Mucosa of gallbladder (tissue), 1 donor: ENCODE measurements at places on chromosomes 3 and 15. TPM values are rescaled to one million over a fixed set of nuclear protein-coding genes. Genes with fewer than 3 reads are reported as not detected.

- DNase-seq, result no peak
Measured at GRCh38 chr3:85781806-85782205, 823.0 kb downstream of the CADM2 start.

GRCh38 chr3:120640231-120640630 is 41.8 kb downstream of the HGD start:
- DNase-seq, result no peak

GRCh38 chr15:101024706-101025500 is 105.7 kb downstream of the LRRK1 start:
- DNase-seq, result peak; percentile 5

DNA sequence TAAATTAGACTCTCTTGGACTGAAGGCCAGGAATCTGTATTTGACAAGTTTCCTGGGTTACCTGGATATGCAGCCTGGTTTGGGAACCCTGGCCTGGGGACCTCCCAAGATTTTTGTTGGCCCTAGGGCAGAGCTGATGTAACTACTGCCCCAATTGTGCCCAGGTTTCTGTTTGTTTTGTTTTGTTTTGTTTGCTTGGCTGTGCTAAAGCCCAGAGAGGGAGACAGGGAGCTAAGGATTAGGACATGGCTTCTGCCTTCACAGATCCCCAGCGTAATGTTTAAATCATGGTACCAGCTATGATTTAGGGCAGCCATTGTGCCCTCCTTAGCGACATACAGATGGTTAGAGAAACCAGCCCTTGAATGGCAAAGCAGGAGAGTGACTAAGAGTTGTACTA is 47.6 kb downstream of the ABHD5 start:
- no peak for DNase-seq

- DNase-seq, result no peak
Measured at GRCh38 chr3:52480768-52481715, 14.1 kb upstream of the STAB1 start.

DNA sequence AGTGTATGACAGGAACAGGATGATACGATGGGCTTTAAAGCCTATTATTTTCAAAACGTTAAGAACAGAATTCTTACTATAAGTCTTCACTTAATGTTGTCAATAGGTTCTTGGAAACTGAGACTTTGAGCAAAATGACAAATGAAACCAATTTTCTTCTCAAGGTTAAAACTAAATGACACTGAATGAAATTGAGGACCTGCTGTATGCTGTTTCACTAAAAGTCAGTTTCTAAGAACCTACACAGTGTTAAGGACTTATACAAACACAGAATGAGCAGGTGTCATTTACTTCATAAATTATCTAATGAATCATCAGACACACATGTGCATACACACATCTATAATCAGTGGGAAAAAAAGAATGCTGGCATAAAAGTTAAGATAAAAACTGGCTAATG is 106.9 kb downstream of the RFTN1 start:
- no peak for DNase-seq

GRCh38 chr3:9951962-9952805 is at the start of gene PRRT3:
PRRT3 (minus strand) TSS chr3:9952408; CDS start chr3:9950115, 2,293 bp downstream.
- no peak for DNase-seq

GRCh38 chr15:53591041-53591440 is 168.4 kb downstream of the WDR72 start:
- no peak for DNase-seq

- no peak for DNase-seq
Measured at GRCh38 chr3:127254730-127255129, 33.1 kb downstream of the PRR20G start.

- no peak for DNase-seq
Measured at GRCh38 chr3:43106293-43106628, 382 bp upstream of the POMGNT2 start.

- DNase-seq, result no peak
Measured at GRCh38 chr3:82081351-82081750, 319.9 kb upstream of the GBE1 start.

- peak; percentile 24 for DNase-seq
Measured at GRCh38 chr3:156688632-156689452, 14.5 kb downstream of the TIPARP start.

DNA sequence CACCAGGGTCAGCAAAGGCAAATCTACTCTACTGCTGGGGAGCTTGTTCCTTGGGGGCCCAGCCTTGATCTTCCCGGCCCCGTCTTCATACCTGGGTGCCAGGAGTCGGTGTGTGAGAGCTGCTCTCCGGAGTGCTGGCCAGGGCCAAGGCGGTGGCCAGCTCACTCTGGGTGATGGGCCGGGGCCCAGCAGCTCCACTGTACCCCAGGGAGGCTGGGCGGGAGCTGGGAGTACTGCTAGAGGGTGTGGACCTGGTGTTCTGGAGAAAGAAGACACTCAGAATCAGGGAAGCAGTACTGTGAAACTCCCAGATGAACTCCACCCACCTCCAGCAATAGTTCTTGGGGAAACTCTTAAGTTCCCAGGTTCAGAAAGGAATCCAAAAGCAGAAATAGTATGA is 11.9 kb downstream of the UBL7 start:
- DNase-seq, result no peak

- DNase-seq, result no peak
Measured at GRCh38 chr3:153079386-153079785, 82.6 kb upstream of the RAP2B start.

DNA sequence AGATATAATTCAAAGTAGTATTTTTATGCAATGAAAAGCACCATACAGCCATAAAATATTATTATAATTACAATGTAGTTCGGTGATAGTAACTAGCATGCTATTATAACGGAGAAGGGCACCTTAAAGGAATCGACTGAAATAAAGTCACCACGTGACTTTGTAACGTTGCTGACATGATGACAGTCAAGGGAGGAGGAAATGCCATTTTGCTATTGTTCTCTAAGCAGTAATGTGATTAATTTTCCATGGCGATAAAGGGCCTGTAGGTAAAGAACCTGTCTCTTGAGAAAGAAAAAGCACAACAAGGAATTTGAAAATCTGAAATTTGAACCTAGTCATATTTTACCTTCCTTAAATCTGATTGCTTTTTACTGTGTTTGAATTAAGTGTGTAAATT is 526.2 kb downstream of the ROBO2 start:
- no peak for DNase-seq

DNA sequence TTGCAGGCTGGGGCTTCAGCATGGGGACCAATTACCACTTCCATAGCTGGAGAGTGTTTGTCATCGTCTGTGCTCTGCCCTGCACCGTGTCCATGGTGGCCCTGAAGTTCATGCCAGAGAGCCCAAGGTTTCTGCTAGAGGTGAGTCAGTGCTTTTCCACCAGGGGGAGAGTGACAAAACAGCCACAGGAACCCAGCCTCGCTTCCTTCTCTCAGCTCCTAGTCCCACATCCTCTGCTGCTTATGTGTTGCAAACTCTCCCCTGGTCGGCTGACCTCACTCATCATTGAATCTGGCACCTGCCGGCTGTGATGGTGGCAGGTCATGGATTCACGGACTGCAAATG is 158.3 kb downstream of the SV2B start:
- no peak for DNase-seq

- no peak for DNase-seq
Measured at GRCh38 chr3:68631850-68632545, 300.3 kb downstream of the TAFA4 start.

DNA sequence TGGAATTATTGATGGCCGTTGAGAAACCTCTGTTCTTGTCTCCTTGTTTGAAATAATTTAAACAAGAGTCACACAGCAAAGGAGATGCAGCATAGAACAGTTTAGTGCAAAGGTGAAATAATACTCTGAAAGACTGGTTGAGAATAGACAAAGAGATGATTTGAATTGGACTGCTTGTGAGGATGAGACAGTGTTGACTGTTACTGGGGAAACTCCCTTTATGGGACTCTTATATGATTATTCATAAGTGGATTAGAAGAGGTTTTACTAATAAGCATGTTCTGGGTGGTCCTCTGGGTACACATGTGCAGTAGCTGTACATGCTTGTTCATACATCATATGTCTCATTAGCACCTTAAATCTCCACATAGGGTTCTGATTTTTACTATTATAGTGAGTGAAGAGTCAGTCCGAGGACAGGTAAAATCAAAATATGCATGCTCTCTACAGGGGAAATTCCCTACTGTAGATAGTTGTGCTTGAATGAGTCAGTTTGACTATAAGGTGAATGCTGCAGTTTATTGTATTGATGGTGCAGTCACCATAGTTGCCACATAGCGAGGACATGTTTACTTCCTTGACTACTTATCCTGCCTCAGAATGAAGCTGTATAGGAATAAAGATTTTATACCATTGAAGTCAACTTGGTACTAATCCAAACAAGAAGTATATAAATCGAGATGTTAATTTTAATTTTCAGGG is 498.7 kb downstream of the CNTN6 start:
- DNase-seq, result no peak

DNA sequence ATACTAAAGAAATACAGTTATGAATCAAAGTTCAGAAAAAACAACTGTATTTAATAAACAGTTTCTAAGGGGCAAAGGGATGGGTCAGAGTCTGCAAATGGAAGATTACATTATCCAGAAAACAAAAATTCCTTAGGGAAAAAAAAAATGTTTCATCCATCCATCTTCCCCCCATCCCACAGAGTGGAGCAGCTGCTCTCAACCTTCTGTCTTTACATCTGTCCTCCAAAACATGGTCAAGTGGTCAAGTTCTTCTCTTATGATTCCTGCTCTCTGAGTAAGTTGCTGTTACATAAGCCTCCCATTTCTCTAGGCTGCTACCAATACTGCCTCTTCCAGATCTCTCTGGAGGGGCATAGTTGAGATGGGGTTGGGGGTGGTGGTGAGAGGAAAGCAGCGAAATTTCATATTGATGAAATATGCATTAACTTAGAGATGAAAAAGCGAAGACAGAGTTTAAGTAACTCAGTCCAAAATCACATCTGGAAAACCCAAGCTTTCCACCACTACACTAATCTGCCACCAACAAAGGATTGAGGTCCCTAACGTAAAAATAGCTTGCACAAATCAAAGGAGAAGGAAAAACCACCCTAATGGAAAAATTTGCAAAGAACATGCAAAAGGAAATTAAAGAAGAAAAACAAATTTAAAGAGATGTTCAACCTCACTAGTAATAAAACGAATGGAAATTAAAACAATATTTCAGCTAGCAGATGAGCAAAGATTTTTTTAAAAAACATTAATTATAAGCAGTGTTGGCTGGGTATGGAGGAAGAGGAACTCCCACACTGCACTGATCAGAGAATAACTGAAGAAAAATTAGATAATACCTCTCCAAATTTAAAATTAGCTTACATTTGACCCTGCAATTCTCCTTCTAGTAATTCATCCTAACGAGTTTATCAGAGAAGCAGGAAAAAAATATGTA is 109.5 kb downstream of the ST8SIA2 start:
- DNase-seq, result no peak

GRCh38 chr3:122268257-122269024 is 56.6 kb upstream of the CSTA start:
- no peak for DNase-seq

DNA sequence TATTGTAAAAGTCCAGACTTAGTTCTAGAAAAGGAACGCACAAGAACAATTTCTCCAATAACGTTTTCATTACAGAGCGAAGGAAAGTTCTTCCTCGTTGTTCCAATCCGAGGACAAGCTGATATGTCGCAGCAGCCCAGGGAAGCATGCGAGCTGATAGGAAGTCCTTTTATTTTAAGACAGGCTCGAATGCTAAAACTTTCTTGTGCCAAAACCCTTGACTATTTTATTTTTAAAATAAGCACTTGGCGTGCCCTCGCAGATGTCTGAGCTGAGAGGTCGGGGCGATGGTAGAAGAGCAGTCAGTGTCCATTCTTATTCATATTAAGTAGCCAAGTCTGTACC is 433 bp upstream of the MITF start:
- no peak for DNase-seq

- DNase-seq, result no peak
Measured at GRCh38 chr3:69191516-69191915, 69.1 kb upstream of the LMOD3 start.

DNA sequence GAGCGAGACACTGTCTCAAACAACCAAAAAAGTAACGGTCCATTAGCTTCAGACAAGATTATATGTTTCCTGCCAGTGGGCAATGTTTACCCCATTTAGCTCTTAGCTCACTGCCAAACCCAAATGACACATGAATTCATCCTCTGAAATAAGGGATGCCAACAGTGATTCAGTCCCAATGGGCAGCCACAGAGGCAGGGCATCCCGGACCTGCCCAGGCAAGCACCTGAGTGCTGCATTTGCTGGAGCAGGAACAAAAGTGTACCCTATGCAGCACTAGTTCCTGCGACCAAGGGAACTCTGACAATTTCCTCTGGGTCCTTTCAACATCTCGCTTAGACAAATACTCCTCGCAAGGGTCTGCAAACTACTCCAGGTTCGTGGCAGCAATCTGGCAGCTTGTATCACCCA is 8.0 kb downstream of the IP6K2 start:
- DNase-seq, result no peak

DNA sequence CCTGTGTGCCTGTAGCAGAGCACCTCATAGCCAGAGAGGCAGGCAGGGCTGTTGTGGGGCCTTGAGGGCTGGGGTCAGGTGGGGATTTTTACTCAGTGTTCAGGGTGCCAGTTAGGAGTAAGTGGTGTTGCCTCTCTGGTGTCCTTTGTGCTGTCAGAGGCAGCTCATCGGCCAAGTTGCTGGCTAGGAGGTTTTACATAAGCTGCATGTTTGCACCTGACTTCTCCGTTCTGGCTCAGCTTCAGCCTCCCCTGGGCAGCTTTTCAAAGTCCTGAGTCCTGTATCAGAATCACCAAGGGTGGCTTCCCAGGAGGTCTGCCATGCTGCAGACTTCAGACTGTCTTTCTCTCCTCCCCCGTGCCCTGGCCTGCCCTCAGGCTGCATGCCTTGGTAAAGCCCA is 242.6 kb upstream of the TPM1 start:
- DNase-seq, result no peak

The C2CD4B gene
- 23.8 TPM for total RNA-seq

The FEZF2 gene
- total RNA-seq, result not detected

The TMEM207 gene
- total RNA-seq, result not detected

The TM4SF1 gene
- total RNA-seq, result 139 TPM

The GOLGA8K gene
- total RNA-seq, result 0.66 TPM

The MCTP2 gene
- 31.7 TPM for total RNA-seq

The NANOGP8 gene
- 0.46 TPM for total RNA-seq

The UBP1 gene
- total RNA-seq, result 56.9 TPM

The COX17 gene
- 45.1 TPM for total RNA-seq

The LRRIQ4 gene
- not detected for total RNA-seq

The HHLA2 gene
- total RNA-seq, result 69.1 TPM
